ENCODE measurements at places on chromosomes 6 and 20. TPM values are rescaled to one million over a fixed set of nuclear protein-coding genes. Genes with fewer than 3 reads are reported as not detected.

- DNase-seq, result no peak
Measured at GRCh38 chr6:167347226-167347625, 22.3 kb downstream of the TTLL2 start.

GRCh38 chr20:8658103-8658502 lies 410.8 kb upstream of the PLCB4 start:
- no peak for DNase-seq

GRCh38 chr20:6588296-6588695 lies 179.2 kb upstream of the BMP2 start:
- no peak for DNase-seq

DNA sequence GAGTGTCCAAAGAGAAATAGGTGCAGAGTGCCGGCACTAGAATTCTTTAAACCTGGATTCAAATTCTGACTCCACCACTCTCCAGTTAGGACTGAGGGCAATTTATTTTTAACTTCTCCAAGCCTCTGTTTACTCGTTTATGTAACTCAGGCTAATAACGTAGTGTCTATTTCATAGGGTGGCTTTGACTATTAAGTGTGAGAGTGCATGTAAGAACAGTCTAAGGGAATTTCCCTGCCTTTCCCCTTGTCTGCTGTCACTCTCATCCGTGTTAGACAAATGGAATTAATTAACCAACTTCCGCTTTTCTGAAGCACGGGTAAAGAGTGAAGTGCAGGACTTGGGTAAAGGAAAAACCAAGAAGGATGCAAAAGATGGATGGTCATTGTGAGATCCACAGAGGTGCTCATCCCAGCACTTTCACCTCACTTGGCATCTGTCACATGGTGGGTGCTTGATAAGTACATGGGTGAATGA lies 4.1 kb upstream of the ZKSCAN8 start:
- no peak for DNase-seq

DNA sequence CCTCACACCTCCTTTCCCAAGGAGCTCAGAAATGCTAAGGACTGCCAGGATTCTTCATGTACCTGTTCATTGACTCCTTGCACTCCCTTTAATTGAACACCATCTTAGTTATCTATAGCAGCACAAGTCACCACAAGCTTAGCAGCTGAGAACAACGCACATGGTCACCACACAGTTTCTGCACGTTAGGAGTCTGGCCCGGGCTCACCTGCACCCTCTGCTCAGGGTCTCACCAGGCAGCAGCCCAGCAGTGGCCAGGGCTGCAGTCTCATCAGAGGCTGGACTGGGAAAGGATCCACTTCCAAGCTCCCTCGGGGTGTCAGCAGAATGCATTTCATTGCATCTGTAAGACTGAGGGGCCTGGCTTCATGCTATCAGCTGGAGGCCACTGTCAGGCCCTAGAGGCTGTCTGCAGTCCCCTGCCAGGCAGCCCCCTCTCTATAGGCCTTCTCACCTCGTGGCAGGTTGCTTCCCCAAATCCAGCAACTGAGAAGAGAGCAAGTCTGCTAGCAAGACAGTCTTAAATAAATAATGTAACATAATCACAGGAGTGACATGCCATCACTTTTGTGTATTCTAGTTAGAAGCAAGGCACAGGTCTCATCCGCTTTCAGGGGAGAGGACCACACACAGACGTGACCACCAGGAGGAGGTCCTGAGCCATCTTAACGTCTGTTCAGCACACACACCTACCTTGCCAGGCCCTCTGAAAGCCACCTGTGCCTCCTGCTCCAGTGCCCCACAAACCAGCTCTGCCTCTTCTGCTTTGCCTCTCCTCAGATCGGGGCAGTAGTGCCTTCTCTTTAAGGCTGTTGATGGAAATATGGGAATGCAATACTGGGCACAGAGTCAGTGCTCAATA lies 165.2 kb upstream of the CST7 start:
- DNase-seq, result no peak

DNA sequence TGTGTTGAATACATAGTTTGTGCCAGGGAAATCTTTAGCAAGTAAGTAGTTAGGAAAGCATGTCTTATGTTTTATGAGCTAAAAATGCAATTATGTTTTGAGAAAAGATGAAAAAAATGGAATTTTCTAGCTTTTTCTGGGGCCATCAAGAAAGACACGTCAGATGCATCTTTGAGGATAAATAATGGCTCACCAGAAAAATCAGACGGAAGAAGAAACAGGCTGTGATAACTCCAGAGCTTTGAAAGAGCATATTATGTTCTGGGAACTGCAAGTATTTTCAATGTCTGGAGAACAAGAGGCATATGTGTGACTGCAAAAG lies 173.7 kb downstream of the CLVS2 start:
- DNase-seq, result no peak

DNA sequence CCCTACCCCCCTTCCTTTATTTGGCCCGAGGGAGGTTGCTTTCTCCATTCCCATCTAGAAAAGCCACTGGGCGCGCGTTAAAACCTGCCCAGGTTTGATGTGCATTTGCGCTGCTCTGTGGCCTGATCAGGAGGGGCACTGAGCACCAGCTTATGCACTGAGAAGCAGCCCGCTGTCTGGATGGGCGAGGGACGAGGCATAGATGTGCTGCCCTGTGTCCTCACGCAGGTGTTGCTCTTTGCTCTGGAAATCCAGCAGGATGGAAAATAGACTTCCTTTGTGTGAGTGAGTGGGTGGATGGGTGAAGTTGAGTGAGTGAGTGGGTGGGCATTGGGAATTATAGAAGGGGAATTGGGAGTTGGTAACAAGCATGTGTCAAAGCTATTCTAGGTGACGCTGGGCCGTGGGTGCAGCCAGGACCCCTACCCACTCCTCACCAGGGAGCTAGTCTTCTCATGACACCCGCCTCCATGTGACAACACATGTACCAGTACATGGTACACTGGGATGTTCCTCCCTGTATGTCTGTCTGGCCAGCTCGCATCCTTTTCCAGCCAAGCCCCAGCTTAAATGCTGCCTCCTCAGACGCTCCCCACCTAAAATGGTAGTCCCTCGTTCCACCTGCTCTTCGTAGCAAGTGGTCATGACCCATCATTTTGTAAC lies 162.6 kb downstream of the DTNBP1 start:
- DNase-seq, result no peak

GRCh38 chr6:8579372-8579771 lies 144.0 kb upstream of the SLC35B3 start:
- no peak for DNase-seq

- no peak for DNase-seq
Measured at GRCh38 chr6:105493736-105494135, 90.9 kb upstream of the PREP start.

DNA sequence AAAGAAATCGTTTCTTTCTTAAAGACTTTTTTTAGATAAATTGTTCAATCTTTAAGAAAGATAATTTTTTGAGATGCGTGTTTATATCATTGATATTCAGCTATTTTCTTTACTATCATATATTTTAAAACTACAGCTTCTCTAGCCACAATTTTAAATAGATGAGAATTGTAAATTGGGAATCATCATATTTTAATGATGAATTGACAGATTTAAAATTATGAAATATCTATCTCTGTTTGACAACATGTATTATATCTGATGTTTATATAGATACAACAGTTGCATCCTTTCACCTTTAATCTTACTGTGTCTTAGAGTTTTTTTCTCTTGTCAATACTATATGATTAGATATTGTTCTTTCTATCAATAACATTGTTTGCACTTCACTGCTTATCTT lies 762.3 kb upstream of the GJE1 start:
- no peak for DNase-seq

DNA sequence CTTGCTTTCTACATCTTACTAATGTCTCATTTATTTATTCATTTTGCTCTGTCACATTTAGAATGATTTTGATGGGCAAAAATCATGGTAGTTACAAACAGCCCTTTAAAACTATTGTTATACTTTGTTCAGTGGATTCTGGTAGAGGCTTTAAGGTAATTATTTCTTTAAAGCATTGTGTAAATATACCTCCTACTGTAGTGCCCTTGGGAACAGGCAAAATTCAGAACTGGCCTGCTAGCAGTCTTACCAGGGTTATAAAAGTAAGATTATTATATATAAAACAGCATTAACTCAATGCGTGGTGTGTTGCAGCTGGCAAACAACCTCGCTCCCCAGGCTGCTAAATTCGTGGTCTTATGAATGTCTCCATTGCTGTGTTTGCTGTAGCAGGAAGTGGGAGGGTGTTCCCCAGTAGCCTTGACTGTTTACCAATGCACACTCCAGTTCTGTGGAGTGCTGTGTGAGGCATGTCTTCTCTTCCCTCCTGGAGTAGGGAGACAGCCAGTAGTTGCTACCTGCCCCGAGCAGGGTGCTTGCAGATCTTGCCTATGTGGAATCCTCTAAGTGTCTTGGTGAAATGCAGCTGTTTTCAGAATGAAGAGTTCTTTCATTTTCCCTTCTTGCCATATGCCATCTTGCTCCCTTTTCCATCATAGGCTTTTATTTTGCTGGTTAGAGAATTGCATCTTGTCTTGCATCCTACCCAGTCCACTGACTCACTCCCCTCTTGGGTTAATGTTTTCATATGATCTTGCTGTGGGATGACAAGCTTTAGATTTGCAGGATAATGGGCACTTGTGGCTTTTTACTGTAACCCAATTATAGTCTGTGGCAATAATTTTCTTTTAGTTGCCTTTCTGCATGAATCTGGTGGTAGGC lies 45.3 kb downstream of the IGF2R start:
- DNase-seq, result no peak

GRCh38 chr6:90611543-90612312 lies 24.9 kb upstream of the MAP3K7 start:
- DNase-seq, result no peak

GRCh38 chr6:157587127-157587926 lies 206.3 kb downstream of the ZDHHC14 start:
- no peak for DNase-seq

DNA sequence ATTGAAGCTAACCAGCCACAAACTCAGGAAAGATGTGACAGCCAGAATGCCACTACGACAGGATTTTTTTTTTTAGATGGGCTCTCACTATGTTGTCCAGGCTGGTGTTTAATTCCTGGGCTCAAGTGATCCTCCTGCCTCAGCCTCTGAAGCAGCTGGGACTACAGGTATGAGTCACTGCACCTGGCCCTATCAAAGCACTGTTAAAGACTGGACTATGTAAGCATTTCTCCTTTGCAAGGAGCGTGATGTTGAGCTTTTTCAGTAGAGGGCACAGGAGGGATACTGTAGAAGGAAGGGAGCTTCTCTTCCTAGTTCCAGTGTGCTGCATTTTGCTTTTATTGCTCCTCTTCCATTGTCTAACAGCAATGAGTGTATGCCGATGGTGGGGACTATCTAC lies 35.8 kb downstream of the ZBTB9 start:
- no peak for DNase-seq

DNA sequence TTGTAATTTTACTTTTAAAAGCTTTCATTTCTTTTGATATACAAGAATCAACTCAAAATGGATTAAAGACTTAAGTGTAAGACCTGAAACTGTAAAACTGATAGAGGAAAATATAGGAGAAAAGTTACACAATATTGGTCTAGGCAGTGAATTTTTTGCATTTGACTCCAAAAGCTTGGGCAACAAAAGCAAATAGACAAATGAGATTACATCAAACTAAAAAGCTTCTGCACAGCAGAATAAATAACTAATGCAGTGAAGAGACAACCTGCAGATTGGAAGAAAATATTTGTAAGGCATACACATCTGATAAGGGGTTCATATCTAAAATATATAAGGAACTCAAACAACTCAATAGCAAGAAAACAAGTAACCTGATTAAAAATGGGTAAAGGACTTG lies 3.0 kb downstream of the GABRR1 start:
- no peak for DNase-seq

DNA sequence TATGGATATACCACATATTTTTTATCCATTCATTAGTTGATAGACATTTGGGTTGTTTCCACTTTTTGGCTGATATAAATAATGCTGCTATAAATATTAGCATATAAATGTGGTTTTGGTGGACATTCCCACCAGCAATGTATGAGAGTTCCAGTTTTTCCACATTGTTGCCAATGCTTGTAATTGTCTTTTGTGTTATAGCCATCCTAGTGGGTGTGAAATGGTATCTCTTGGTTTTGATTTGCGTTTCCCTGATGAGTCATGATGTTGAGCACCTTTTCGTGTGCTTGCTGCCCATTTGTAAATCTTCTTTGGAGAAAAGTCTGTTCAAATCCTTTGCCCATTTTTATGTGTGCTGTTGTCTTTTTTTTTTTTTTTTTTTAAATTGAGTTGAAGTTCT lies 54.4 kb downstream of the DHX35 start:
- no peak for DNase-seq

- DNase-seq, result no peak
Measured at GRCh38 chr6:41500561-41500960, 45.6 kb upstream of the FOXP4 start.

DNA sequence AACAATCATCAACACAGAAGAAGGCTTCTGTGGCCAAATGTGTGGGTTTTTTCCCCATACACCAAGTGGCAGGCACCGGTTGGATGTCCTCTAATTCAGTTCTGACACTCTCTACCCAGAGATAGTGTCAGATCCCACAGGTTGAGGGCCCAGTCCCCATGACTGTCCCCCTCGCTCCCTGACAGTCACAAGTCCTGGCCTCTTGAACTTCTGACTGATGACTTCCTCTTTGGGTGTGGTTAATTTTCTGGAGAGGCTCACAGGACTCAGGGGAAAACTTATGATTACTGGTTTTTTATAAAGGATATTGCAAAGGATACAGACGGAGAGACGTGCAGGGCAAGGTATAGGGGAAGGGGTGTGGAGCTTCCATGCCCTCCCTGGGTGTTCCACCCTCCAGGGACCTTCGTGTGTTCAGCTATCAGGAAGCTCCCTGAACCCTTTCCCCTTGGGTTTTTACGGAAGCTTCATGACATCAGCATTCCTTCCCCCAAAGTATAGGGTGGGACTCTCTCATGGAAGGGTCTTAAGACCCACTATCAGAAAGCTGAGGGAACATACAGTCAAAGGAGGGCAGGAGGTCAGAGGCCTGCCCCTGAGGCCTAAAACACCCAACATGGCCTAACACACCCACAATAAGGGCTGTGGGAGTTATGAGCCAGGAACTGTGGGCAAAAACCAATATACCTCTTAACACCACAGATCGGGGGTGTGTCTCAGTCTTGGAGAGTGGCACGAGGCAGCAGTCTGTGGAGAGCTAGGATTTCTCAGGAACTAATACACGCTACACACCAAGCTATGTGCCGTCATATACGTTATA lies 33.3 kb downstream of the FARS2 start:
- DNase-seq, result no peak

- DNase-seq, result no peak
Measured at GRCh38 chr6:156916130-156916801, 139.1 kb downstream of the ARID1B start.

KIAA1755 gene
- 3.5 TPM for polyA plus RNA-seq

FAM83B gene
- polyA plus RNA-seq, result 0.05 TPM

ELOVL5 gene
- 68.3 TPM for polyA plus RNA-seq

SMLR1 gene
- polyA plus RNA-seq, result not detected

MYCT1 gene
- 0.25 TPM for polyA plus RNA-seq

NCOA3 gene
- polyA plus RNA-seq, result 22.1 TPM

ANKRD66 gene
- polyA plus RNA-seq, result not detected

HNF4A gene
- polyA plus RNA-seq, result not detected

KHDC1L gene
- 0.22 TPM for polyA plus RNA-seq

PROKR2 gene
- polyA plus RNA-seq, result not detected

ARFGEF3 gene
- polyA plus RNA-seq, result 0.02 TPM

ROS1 gene
- polyA plus RNA-seq, result not detected

SULF2 gene
- polyA plus RNA-seq, result 1.5 TPM

HSPA1L gene
- polyA plus RNA-seq, result 1.2 TPM

All from AG04450 (cell line).